Adrenal gland (tissue), 19 donors: ENCODE measurements at places on chromosomes 16 and 17. TPM values are rescaled to one million over a fixed set of nuclear protein-coding genes. Genes with fewer than 3 reads are reported as not detected.
A peak's percentile ranks its signal among the peaks of the same experiment; 100 is the strongest.

DNA sequence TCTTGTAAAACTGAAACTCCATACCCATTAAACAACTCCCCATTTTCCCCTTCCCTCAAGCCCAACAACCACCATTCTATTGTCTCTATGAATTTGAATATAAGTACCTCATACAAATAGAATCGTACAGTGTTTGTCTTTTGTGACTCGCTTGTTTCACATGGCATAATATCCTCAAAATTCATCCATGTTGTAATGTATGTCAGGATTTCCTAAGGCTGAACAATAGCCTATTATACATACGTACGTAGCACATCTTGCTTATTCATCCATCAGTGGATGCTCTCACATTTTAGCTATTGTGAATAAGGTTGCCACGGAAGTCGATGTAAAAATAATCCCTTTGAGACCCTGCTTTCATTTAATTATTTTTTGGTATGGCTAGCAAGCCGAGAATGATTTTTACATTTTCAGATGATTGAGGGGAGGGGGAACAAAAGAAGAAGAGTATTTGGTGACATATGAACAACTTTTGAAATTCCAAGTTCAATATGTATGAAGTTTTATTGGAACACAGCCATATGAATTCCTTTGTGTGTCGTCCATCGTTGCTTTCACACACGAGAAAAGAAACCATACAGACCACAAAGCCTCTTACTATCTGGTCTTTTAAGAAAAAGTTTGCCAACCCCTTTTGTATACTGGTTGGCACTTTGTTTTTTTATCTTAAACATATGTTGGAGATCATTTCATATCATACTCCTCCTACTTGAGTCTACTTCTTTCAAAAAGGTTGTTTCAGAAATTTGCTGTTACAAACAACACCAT is 371.2 kb downstream of the NPIPA8 start:
- no peaks in the 10 kb centered on the region for H3K27me3 ChIP-seq
- H3K27ac ChIP-seq, result no peak overlapping the region
- no peaks in the 10 kb centered on the region for H3K36me3 ChIP-seq
- no peaks in the 10 kb centered on the region for H3K4me1 ChIP-seq
- no peak for DNase-seq

DNA sequence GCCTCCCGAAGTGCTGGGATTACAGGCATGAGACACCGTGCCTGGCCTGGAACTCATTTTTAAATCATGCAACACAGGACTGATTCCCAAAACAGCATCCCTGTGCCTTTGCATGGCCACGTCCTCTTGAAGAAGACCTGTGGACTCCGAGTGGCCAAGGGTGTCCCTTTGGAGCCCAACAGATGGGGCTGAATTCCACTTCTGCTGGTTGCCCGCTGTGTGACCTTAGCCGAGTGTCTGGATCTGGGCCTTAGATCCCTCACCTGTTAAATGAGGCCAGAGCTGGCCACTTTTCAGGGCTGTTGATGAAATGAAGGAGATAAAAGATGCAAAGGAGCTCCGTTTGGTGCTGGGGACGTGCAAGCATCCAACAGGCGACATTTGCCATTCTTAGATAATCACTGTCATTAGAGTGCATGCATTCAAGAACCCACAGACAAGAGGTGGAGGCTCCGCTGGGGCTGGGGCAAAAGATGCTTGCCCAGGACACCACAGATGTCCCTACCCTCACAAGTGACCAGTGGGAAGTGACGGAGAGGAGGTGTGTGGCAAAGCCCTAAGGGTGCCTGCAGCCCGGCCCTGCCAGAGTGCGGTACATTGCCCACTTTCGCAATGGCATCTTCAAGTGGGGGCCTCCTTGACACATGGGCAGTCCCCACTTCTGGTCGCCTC is 354.1 kb upstream of the TNRC6C start:
- H3K27me3 ChIP-seq, result no peaks in the 10 kb centered on the region
- no peak overlapping the region for H3K4me3 ChIP-seq
- H3K36me3 ChIP-seq, result no peaks in the 10 kb centered on the region
- no peak for DNase-seq
- H3K4me1 ChIP-seq, result no peaks in the 10 kb centered on the region
- no peak overlapping the region for H3K27ac ChIP-seq

Gene FSCN2
- total RNA-seq, result 1.0 TPM

- H3K4me3 ChIP-seq, result no peak overlapping the region
- H3K27me3 ChIP-seq, result peaks cover 5% of the 10 kb centered on the region
- peak; percentile 72 for DNase-seq
- H3K27ac ChIP-seq, result no peak overlapping the region
Measured at GRCh38 chr17:7745748-7746470, 28.4 kb downstream of the DNAH2 start.
